ENCODE measurements at places on chromosomes 12 and 14.
A peak's percentile ranks its signal among the peaks of the same experiment; 100 is the strongest.

GRCh38 chr14:50714450-50715073, 46.5 kb upstream of the SAV1 start:
- DNase-seq, result no peak

- no peak for DNase-seq
Measured at GRCh38 chr12:44317651-44318126, 481.8 kb downstream of the TMEM117 start.

DNA sequence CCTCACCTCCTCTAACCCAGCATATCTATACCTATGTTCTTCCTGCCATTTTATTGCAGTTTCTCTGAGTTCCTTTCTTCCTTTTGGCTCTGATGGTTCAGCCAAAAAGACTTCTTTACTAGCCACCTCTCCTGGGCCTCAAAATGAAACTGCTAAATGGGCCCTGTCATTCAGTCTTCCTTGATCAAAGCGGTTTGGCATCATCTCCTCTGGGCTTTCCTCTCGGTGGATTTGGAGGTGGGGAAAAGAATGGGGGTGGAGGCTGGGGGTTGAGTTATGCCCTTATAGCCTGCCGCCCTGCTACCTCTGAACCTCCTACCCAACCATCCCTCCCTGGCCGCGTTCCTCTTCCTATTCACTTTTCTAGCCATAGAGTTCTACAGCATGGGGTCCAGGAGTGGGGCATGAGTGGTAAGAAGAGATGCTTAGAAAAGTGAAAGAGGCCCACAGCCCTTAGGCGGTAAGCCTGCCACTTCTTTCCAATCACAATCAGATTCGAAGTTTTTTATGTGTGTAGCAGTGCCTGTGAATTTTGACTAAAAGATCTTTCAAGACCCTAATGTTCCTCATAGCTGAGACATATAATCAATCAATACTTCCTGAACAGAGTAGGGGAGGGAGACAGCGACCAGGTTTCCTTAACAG, 2.5 kb downstream of the AJUBA start:
- DNase-seq, result no peak

DNA sequence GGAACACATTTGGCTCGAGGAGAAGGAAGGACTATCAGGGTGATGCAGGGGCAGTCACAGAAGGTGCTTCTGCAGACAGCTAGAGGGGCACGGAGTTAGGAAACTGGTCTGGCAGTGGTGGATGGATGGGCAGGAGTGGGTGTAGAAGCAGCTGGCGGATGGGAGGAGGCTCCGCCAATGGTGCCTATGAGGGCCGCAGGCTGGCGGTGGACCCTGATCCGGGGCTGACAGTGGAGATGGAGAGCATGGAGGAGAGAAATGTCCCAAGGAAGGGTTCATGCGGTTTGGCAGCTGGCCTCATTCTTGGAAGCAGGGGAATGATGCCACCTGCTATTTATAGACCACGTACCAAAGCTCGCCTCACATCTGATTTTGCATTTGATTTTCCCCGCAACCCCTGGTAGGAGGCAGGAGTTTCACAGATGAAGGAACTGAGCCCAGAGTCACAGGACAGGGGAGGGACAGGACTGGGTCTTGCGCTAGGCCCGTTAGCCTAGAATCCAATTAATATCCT, 237.1 kb downstream of the FOXN3 start:
- DNase-seq, result no peak

DNA sequence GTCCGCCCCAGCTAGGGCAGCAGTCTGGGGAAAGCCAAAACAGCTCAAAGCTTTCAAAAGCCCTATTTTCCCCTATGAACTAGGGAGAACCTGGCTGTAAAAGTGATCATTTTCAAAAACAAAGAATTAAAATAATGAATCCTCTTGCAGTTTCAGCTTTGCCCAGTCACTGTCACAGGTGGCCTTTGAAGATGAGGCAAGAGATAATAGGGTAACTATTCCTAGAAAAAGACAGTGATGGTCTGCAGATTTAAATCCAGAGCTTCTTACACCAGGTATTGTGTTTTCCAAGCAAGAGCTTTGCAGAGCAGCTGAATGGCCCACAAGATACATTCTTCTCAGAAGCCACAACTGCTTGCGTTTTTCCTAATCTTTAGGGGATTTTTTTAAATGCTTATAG, 80.2 kb upstream of the NUDT4 start:
- DNase-seq, result no peak

- DNase-seq, result no peak
Measured at GRCh38 chr12:95633049-95633731, 81.9 kb upstream of the USP44 start.

GRCh38 chr14:54760866-54761575, 141.6 kb downstream of the GCH1 start:
- DNase-seq, result no peak

- no peak for DNase-seq
Measured at GRCh38 chr12:510071-510825, 50.5 kb downstream of the B4GALNT3 start.

DNA sequence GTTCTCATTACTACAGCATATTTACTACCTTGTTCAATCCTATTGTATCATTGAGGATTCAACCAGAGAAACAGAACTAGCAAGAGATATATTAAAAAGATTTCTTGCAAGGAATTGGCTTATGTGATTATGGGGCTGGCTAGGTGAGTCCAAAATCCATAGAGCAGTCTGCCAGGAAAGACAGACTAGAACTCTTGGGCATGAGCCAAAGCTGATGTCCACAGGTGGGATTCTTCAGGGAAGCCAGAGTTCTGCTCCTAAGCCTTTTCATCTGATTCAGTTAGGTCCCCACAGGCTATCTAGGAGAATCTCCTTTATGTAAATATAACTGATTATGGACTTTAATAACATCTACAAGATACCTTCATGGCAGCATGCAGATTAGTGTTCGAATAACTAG, 26.0 kb downstream of the PELI2 start:
- no peak for DNase-seq

DNA sequence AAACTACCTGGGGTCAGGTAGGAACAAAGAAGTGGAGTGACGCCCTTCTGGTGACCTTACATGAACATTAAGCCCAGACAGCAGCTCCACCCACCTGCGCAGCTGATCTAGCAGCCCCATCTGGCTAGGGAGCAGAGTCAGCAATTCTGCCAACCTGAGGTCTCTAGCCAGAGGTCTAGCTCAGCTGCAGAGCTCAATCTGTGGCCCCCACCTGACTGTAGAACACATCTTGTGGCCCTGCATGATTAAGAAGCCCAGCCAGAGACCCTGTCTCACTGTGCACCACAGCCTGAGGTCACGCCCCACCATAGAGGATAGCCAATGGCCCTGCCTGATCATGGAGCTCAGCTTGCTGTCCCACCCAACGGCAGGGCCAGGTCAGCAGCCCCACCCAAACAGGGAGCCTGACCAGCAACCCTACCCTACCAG, 50.6 kb upstream of the HIGD1C start:
- DNase-seq, result no peak

DNA sequence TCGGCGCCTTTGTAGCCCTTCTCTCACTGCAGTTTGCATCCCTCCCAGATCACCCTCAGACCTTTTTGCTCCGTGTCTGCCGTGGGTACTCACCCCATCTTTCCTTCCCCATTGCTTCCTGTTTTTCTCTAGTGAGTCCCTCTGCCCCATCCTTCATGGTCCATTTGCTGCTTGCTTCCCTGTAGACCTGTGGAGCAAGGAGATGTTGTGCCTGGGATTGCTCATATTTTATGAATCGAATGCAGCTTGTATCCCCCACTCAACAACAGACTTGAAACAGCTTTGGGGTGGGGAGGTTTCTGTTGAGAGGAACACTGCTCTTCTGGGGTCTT, 661 bp downstream of the DENR start:
- DNase-seq, result no peak

GRCh38 chr14:100067971-100068959, 3.0 kb downstream of the EVL start:
- DNase-seq, result peak; percentile 56

GRCh38 chr14:55715889-55716288, 135.9 kb downstream of the KTN1 start:
- DNase-seq, result no peak

GRCh38 chr14:100306998-100307765, 938 bp upstream of the SLC25A29 start:
- DNase-seq, result no peak

- no peak for DNase-seq
Measured at GRCh38 chr12:117912756-117913155, 56.0 kb downstream of the KSR2 start.

- no peak for DNase-seq
Measured at GRCh38 chr12:65825183-65825506, 862 bp downstream of the HMGA2 start.

DNA sequence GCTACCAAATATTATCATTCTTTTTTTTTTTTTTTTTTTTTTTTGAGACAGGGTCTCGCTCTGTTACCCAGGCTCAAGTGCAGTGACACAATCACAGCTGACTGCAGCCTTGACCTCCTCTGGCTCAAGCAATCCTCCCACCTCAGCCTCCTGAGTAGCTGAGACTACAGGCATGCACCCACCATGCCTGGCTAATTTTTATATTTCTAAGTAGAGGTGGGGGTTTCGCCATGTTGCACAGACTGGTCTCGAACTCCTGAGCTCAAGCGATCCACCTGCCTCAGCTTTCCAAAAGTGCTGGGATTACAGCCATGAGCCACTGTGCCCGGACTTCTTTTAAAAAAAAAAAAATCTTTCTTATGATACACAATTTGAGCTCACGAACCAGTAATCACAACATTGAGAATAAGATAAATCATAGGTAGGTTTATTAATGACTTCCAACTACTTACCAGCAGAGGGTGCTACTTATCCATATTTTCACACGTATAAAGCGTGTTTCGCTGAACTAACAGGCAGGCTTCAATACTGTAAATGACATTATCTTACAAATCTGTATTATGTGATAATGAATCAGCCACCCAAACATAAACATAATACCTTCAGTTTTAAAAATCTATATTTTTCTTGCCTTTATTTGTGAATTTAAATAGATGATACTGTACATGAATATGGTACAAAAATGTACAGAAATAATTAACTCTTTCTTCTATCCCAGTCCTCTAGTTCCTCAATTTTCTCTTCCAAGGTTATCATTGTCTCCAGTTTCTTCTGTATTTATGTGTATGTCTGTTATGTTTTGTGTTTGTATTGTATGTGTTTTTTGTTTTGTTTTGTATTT, 42.5 kb upstream of the BCAT1 start:
- DNase-seq, result peak; percentile 71

DNA sequence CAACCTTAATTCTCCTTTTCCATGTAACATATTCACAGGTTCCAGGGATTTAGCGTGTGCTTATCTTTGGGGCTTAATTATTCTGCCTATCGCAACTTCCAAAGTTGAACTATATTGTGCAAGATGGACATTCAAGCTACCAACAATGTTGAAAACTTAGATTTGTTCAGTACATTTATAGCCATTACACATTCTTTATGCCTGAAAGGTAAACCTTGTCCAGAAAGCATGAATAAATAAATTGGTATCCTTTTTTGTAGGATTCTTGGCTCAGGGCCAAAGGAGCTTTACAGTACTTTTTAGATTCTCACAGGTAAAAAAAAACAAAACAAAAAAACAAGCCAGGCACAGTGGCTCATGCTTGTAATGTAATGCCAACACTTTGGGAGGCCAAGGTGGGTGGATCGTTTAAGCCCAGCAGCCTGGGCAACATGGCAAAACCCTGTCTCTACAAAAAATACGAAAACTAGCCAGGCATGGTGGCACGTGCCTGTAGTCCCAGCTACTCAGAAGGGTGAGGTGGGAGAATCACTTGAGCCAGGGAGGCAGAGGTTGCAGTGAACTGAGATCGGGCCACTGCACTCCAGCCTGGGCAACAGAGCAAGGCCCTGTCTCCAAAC, 3.3 kb downstream of the C12orf56 start:
- DNase-seq, result no peak

- DNase-seq, result no peak
Measured at GRCh38 chr12:16218234-16218633, 59.3 kb downstream of the SLC15A5 start.

GRCh38 chr12:97323154-97323553, 139.4 kb upstream of the RMST start:
- no peak for DNase-seq

DNA sequence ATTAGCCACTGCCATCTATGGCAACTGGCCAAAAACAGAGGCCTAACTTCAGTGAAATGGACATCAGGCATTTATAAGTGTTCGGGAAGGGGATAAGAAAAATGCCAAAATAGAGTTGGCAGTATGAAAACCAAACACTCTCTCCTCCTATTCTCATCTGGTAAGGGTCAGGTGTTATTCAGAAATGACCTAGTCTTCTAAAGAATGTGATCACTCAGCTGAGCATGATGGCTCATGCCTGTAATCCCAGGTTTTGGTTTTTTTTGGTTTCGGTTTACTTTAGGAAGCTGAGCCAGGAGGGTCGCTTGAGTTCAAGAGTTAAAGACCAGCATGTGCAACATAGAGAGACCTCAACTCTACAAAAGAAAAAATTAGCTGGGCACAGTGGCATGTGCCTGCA, 170.3 kb downstream of the GRIN2B start:
- DNase-seq, result no peak

- peak; percentile 41 for DNase-seq
Measured at GRCh38 chr12:123713398-123713797, 1.2 kb downstream of the ATP6V0A2 start.

GRCh38 chr14:72975770-72976169, 49.5 kb downstream of the DCAF4 start:
- no peak for DNase-seq

GRCh38 chr14:100640471-100641273, 53.5 kb upstream of the BEGAIN start:
- DNase-seq, result peak; percentile 78

DNA sequence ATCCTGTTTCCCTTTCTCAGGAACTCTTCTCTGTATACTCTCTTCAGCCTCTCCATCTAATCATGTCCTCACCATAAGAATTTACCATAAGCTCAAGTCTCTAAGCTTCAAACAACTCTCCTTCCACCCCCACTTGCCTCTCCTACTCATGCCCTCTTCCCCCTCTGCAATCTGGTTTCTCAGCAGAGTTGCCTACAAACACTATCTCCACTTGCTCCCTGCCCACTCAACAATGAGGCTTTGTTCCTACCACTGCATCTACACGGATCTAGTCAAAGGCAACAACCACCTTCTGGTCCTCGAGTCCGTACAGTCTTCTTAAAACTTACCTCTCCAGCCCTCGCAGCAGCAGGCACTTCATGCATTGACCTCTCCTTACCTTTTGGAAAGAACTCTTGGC, 17.2 kb upstream of the FBLN5 start:
- DNase-seq, result no peak

- no peak for DNase-seq
Measured at GRCh38 chr12:126189856-126190255, 1124.6 kb downstream of the AACS start.

DNA sequence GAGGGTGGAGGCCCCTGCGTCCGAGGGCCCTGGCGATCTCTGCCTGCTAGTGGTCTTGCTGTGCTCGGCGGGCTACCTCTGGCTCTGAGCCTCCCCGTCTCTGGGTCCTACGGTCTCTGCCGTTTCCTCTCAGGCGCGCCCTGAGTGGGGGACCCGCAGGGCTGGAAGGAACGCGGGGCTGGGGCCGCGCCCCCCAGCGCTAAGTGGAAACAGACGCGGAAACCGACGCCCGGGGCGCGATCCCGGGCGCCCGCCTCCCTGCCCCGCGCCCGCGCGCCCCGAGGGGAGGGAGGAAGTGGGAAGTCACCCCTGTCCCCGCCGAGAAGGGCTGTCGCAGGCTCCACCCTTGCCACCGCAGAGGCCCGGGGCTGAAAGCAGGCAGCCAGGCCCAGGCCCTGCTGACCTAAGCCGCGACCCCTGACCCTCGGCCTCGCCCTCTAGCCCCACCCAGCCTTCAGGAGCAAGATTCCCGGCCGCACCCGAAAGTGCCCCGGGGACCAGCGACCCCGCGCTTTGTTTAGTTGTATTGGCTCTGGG, 831 bp downstream of the CRIP1 start:
- peak; percentile 85 for DNase-seq

GRCh38 chr12:7994731-7995205, 37.7 kb upstream of the FOXJ2 start:
- no peak for DNase-seq
